ENCODE measurements at places on chromosomes 12 and 14.

- no peak for DNase-seq
Observed at GRCh38 chr12:3720772-3721171, 32.1 kb downstream of the CRACR2A start.

DNA sequence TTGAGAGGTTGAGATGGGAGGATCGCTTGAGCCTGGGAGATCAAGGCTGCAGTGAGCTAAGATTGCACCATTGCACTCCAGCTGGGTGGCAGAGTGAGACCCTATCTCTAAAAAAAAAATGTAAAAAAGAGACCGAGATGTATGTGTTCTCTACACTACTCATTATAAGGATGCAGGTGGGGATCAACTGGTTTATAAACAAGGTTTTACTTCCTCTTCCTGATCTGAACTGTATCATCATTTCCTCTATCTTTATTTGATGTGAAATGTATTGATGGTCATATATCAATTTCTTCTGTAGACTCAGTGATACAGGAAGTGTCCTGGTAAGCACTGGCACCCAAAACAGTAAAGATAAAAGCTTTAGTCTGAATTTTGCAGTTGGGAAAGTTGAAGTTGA, 20.1 kb upstream of the USP44 start:
- no peak for DNase-seq

DNA sequence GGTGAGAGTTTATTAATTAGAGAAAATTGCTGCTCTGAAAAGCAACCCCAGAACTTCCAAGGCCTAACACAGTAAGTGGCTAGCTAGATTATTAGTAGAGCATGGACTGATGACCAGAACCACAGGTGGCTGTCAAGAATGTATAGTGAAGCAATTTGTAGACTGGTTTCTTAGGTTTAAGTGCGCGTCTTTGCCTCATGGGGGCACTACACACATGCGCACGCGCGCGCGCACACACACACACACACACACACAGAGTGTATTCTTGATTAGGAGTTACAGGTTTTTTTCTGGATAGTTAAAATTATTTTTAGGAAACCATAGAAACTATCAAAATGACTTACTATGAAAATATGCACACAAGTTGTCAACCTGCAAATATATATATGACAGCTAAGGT, 66.5 kb downstream of the BHLHE41 start:
- no peak for DNase-seq

DNA sequence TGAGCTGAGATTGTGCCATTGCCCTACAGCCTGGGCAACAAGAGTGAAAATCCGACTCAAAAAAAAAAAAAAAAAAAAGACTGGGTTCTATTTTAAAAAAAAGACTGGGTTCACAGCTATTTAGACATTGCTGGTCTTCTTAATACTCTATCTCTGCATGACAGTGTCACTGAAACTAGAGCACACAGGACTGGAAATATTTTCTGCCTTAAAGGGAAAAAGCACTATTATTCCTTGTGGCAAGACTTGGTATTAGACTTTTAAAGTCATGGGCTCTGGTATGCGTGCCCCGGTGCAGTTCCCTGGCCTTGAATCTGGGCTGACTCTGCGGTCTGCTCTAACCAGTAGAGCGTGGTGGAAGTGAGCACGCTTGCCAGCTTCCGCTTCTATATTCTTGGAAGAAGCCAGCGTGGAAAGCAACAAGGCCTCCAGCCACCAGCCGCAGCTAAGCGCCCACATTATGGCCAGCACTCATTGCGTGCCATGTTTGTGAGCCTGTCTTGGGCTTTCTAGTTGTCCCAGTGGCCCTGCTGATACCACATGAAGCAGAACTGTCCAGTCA, 31.3 kb downstream of the PRKAB1 start:
- no peak for DNase-seq

GRCh38 chr12:125254236-125254635, 189.0 kb downstream of the AACS start:
- DNase-seq, result no peak

DNA sequence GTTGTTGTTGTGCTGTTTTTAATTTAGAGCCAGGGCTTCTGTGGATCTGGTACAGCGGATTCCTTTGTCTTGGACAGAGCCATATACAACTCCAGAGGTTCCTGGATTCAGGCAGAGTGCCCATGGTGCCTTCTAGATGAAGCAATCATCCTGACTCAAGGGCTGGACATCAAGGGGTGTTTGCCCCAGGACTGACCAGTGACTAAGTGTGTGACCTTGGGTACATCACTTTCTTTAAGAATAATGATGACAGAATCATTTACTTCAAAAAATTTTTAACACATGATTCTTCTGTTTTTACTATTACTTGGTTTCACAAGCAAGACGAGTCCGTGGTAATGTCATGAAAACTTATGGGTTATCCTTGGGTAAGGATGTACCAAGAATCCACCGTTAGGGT, 397.3 kb downstream of the ZFP36L1 start:
- no peak for DNase-seq

- DNase-seq, result no peak
Observed at GRCh38 chr14:50768680-50769079, 62.3 kb downstream of the NIN start.

- no peak for DNase-seq
Observed at GRCh38 chr12:52191841-52192791, at the start of gene KRT80. TSS of gene KRT80 (minus strand) at chr12:52192014. CDS start at chr12:52191902, 112 bp downstream.

DNA sequence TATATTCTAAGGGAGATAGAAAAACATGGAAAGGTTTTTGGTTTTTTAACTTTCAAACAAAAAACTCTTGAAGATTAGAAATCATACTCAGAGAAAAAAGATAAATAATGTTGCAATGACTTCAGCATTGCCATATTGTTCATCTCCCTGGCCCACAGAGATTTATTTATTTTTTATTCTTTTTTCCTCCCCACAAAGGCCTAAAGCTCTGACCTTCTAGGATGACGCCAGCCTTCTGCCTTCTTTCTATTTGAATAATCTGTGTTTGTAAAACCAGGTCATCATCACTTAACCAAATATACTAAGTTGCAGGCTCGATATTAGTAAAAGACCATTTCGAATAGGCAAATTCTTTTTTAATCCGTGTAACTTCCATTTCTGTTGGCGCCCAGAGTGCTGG, 4.4 kb upstream of the DCP1B start:
- no peak for DNase-seq

- no peak for DNase-seq
Observed at GRCh38 chr12:108320507-108321293, 18.4 kb downstream of the CMKLR1 start.

GRCh38 chr14:72982146-72982708, 44.7 kb downstream of the ZFYVE1 start:
- no peak for DNase-seq

- no peak for DNase-seq
Observed at GRCh38 chr12:7310070-7310469, 6.2 kb downstream of the ACSM4 start.

- no peak for DNase-seq
Observed at GRCh38 chr14:79730953-79731352, 480.4 kb downstream of the DIO2 start.

- no peak for DNase-seq
Observed at GRCh38 chr12:123576611-123577010, 7.7 kb upstream of the TMED2 start.

- DNase-seq, result no peak
Observed at GRCh38 chr12:5784462-5785130, 160.5 kb downstream of the ANO2 start.

- DNase-seq, result no peak
Observed at GRCh38 chr14:102508774-102509745, 516 bp downstream of the ANKRD9 start.

DNA sequence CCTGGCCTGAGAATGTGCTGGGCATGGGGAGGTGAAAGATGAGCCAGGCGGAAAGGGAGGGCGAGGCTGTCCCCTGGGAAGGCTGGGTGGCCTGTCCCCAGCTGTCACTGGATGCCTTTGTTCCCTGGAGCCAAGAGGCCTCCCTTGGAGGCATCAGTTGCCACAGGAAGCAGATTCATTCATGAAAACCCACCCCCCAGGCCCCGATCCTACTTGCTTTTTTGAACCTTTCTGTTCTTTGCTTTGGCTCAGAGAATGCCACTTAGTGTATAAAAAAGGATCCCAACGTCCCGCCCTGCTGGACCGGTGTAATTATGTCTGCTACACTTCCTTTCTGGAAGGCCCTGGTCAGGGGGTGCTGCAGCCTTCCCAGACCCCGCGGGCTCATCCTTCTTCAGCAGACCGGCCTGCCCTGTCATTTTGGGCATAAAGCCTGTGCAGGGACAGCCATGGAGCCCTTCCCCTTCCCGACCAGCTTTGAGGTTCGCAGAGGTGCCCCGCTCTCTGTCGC, 220.2 kb downstream of the SLC41A2 start:
- no peak for DNase-seq

DNA sequence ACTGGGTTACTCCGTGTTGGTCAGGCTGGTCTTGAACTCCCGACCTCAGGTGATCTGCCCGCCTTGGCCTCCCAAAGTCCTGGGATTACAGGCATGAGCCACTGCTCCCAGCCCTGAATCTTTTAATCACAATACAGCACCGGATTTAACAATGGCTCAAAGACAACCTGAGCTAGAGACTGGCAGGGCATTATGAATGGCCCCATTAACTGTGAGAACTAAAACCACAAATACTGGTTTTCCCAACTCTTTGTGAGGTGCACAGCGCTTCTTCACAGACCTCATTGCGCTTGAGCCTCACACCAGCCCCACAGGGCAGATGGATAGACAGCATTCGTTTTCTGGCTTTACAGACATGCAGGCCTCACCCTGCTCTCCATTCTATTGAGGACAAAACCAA, 107.0 kb upstream of the FKBP4 start:
- no peak for DNase-seq

- DNase-seq, result no peak
Observed at GRCh38 chr12:6049992-6050391, 74.5 kb downstream of the VWF start.

- DNase-seq, result peak; percentile 5
Observed at GRCh38 chr12:53695152-53696145, 19.6 kb upstream of the ATP5MC2 start.

GRCh38 chr12:2076196-2076570, 23.4 kb downstream of the CACNA1C start:
- no peak for DNase-seq

DNA sequence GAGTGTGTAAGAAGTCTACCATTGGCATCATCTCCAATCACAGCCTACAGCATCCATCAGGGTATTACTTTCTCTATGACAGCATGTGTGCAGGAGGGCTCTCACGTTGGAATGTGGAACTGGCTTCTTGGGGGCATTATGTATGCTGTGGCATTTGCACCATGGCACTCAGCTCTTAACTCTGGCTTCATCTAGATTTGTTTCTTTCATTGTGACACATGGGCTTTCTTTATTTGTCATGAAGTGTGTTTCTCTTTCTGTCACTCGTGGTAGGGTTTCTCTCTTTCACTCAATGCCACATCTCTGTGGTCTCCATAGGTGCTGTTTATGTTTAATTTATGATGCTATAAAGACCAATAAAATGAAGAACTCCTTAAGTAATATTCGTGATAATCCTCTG, 191.2 kb upstream of the GARIN2 start:
- DNase-seq, result no peak

- no peak for DNase-seq
Observed at GRCh38 chr12:105235281-105235731, 668 bp downstream of the APPL2 start.

DNA sequence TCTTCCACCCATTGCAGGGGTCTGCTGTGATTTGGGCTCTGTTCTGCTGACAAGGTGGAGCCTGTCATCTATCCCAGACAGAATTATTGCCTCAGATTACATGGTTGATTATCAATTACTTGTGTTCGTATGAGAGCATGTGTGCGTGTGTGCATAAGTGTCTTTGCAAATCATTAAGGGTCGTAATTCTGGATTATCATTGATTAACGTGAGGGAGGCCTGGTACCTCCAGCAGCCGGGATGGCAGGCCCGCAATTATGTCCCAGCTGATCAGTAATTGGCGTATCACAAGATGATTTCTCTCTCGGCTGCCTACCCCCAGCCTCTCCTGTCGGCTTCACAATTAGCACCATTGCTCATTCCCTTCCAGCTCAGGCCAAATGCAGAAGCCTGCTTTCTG, 29.6 kb upstream of the IRF2BPL start:
- no peak for DNase-seq

DNA sequence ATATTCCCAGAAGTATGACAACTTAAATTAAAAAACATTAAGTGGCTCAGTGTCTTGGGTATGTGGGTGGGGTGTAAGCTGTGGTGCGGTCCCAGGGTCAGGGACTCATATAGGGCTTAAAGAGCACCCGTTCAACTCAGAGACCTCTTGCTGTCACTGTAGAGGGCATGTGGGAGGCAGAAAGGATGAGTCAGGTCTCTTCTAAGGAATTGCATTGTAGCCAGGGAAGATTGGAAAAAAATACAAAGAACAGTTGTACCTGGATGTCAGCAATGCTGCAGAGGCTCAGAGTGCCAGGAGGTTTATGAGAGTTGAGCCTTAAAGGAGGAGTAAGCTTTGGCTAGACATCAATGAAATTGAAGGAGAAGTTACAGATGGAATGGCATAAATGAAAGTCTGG, 104.1 kb downstream of the MYRFL start:
- no peak for DNase-seq

DNA sequence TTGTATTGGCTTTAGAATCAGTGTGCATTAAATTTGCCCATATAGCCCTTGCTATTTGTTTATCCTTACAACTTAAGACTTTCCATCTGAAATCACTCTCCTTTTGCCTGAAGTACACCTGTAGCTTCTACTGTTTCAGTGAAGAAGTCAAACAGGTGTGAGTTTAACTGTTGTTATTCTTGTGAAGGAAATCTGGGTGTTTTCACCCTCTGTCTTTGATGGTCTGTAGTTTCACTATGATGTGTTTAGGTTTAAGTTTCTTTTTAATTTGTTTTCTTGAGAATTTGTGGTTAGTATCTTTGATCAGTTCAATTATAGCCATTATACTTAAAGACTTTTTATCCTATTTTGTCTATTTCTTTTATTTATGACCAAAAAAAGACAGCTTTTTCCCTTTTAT, 68.9 kb upstream of the BBS10 start:
- DNase-seq, result no peak

Measured in stimulated activated CD8-positive, alpha-beta memory T cell treated with anti-CD3 and anti-CD28 coated beads, Interleukin-4, amount 100 ng/mL, for 4 hours (primary cell).